Stimulated activated CD8-positive, alpha-beta memory T cell treated with anti-CD3 and anti-CD28 coated beads, Interleukin-15, amount 100 ng/mL, for 24 hours (primary cell): ENCODE measurements at places on chromosomes 5 and 9.

DNA sequence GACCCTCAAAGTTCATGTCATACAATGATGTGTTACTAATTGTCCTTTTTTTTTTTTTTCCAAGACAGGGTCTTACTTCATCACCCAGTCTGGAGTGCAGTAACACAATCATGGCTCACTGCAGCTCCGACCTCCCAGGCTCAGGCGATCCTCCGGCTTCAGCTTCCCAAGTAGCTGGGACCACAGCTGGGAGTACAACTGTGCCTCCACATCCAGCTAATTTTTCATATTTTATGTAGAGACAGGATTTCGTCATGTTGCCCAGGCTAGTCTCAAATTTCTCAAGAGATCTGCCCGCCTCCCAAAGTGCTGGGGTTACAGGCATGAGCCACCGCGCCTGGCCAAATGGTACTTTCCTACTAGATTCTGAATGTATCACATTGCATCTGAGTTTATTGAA is 49.4 kb upstream of the EBF1 start:
- no peak for DNase-seq

DNA sequence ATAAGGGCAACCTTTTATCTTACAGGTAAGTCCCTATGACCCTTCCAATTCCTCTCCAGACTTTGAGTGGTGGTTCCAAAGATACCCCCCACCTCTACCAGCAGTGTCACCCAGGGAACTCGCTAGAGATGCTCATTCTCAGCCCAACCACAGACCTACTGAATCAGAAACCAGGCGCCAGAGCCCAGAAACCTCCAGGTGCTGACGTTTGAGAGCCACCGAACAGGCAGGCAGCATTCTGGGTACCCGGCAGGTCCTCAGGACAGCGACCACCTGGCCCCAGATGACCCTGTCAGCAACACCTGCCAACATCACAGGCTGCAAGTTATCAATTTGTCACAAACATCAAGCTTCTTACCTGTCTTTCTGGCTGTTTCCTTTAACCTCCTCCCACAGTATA is 19.5 kb downstream of the RAPGEF1 start:
- DNase-seq, result no peak

DNA sequence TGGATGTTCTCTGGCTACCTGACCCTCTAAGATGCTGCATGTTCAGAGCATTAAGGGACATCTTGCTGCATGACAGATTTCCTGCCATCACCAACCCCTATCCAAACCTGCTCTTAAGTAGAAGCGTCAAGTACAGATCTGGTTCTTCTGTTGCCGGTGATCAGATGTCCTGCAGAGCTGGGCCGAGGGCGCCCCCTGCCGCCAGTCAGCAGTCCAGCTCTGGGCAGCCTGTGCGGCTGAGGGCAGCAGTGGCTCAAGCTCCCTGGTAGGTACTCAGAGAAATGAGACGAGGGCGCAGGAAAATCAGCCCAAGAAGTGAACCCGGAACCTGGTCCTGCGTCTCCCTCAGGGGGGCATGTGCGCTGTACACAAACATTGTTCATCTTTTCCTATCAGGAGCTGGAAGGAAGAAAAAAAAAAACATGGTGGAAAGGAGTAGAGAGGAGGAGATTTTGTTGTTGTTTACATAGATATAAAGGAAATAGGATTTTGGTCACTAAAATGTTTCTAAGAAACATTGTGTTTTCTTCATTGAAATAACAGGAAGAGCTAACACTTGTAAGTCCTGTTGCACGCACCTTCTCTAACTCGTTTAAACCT is 95.8 kb downstream of the CFAP90 start:
- no peak for DNase-seq

GRCh38 chr5:136086783-136087566 is 45.7 kb upstream of the SMAD5 start:
- no peak for DNase-seq

- DNase-seq, result no peak
These were observed 779.9 kb upstream of the CDH6 start for GRCh38 chr5:30413540-30413939.

DNA sequence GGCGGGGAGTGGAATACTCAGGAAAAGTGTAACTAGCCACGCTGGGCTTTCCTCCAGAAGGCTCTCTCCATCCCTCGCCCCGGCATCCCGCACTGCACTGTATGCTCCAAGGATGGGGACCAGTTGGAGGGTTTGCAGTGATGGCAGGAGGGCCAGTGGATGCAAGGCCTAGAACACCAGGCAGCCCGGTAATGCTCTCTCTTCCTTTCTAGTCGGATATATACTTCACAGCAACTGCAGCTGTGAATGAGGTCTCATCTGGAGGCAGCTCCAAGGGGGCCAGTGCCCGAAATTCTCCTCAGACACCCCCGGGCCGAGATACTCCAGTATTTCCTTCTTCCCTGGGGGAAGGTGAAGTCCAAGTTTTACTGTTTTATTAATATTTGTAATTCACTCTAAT is 10.0 kb upstream of the SLC2A8 start:
- DNase-seq, result no peak

GRCh38 chr5:173498286-173498685 is 118.2 kb downstream of the BOD1 start:
- DNase-seq, result no peak

GRCh38 chr9:94108584-94108983 is 24.3 kb downstream of the PTPDC1 start:
- no peak for DNase-seq

DNA sequence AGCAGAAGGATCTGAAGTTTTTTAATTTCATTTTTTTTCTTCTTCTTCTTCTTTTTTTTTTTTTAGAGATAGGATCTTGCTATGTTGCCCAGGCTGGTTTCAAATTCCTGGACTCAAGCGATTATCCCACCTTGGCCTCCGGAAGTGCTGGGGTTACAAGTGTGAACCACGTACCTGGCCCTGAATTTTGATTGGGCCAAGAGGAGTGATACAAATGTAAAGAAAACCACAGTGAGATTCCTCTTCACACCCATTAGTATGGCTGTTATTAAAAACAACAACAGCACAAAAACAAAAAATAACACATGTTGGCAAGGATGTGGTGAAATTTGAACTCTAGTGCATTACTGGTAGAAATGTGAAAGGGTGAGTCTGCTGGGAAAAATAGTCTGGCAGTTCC is 79.1 kb downstream of the KLF4 start:
- DNase-seq, result no peak

- no peak for DNase-seq
These were observed 1322.8 kb upstream of the DMAC1 start for GRCh38 chr9:9122230-9122875.

- DNase-seq, result no peak
These were observed 172.4 kb upstream of the PHYKPL start for GRCh38 chr5:178404987-178405386.
